Smooth muscle cell of bladder (primary cell): ENCODE measurements at places on chromosomes 12 and 14. TPM values are rescaled to one million over a fixed set of nuclear protein-coding genes. Genes with fewer than 3 reads are reported as not detected.

The ACRBP gene
- 0.28 and 0.37 TPM in 2 replicates for total RNA-seq

The BMP4 gene
- 11.5 and 30.2 TPM in 2 replicates for total RNA-seq

The AKAP6 gene
- total RNA-seq = 1.00 and 2.7 TPM in 2 replicates

The SRRM4 gene
- total RNA-seq = under 0.01 TPM in 2 replicates

The MIP gene
- total RNA-seq = not detected in 2 replicates
